ENCODE measurements at places on chromosomes 5 and 9. TPM values are rescaled to one million over a fixed set of nuclear protein-coding genes. Genes with fewer than 3 reads are reported as not detected.

C5orf58 gene
- total RNA-seq = not detected

SHISAL2B gene
- not detected for total RNA-seq

PLGRKT gene
- total RNA-seq = 23.8 TPM

C9orf40 gene
- 12.8 TPM for total RNA-seq

PAM gene
- total RNA-seq = 257 TPM

PCSK1 gene
- not detected for total RNA-seq

GAS1 gene
- total RNA-seq = 0.07 TPM

SLC4A9 gene
- total RNA-seq = 0.49 TPM

CARTPT gene
- not detected for total RNA-seq

LCN12 gene
- 4.2 TPM for total RNA-seq

NEUROG1 gene
- total RNA-seq = not detected

OTP gene
- total RNA-seq = 0.07 TPM

SIT1 gene
- not detected for total RNA-seq

PAPPA gene
- 0.05 TPM for total RNA-seq

PDLIM4 gene
- total RNA-seq = not detected

TPD52L3 gene
- total RNA-seq = not detected

AIF1L gene
- 34.0 TPM for total RNA-seq

ADAMTSL1 gene
- not detected for total RNA-seq

TMEFF1 gene
- 3.3 TPM for total RNA-seq

PCDHB10 gene
- not detected for total RNA-seq

RANBP17 gene
- total RNA-seq = 18.2 TPM

PELO gene
- total RNA-seq = 16.5 TPM

SHC3 gene
- 0.27 TPM for total RNA-seq

CTXN3 gene
- not detected for total RNA-seq

GRIA1 gene
- not detected for total RNA-seq

FAXDC2 gene
- total RNA-seq = 0.22 TPM

PROB1 gene
- total RNA-seq = 1.7 TPM

CATSPER3 gene
- 1.7 TPM for total RNA-seq

KIAA0825 gene
- total RNA-seq = 1.4 TPM

PCDHGA1 gene
- 0.05 TPM for total RNA-seq

HTR1A gene
- total RNA-seq = not detected

TPM2 gene
- total RNA-seq = 278 TPM

UCK1 gene
- total RNA-seq = 17.5 TPM

Data from HCT116 (cell line).